ENCODE measurements at places on chromosomes 4 and X.
A peak's percentile ranks its signal among the peaks of the same experiment; 100 is the strongest.

- DNase-seq, result no peak
Measured at GRCh38 chrX:5449323-5449722, 779.3 kb downstream of the NLGN4X start.

DNA sequence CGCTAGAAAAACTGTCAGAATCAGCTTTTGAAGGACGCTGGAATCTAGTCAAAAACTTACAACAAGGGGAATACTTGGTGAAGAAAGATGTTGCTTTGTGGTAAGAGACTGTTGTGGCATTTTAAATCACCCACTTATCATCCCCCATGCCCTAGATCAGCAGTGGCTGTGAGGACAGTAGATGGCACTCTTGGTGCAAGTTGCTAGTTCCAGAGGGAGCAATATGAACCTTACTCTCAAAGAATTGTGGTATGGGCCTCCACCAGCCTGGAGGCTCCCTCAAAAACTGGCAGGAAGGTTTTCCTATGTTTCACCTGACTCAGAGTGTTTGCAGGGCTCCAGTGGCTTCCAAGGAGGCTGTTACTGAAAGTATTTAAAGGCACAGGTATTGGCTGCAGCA, 37.7 kb upstream of the SLC16A2 start:
- DNase-seq, result peak; percentile 47

DNA sequence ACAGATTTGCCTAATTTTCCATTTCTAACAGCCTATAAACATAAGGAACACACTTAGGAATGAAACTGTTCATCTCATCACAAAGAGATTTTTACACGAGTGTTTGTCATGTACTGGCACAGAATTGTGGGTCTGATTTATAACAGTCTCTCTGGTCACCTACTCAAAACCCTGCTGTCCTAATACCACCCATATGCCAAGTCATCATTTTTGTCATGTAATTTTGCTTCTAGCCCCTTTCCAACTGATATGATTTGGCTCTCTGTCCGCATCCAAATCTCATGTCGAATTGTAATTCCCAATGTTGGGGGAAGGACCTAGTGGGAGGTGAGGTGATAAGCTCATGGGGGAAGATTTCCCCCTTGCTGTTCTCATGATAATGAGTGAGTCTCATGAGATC, 284.1 kb upstream of the SLITRK2 start:
- no peak for DNase-seq

- DNase-seq, result no peak
Measured at GRCh38 chr4:81512001-81512756, 40.5 kb upstream of the RASGEF1B start.

DNA sequence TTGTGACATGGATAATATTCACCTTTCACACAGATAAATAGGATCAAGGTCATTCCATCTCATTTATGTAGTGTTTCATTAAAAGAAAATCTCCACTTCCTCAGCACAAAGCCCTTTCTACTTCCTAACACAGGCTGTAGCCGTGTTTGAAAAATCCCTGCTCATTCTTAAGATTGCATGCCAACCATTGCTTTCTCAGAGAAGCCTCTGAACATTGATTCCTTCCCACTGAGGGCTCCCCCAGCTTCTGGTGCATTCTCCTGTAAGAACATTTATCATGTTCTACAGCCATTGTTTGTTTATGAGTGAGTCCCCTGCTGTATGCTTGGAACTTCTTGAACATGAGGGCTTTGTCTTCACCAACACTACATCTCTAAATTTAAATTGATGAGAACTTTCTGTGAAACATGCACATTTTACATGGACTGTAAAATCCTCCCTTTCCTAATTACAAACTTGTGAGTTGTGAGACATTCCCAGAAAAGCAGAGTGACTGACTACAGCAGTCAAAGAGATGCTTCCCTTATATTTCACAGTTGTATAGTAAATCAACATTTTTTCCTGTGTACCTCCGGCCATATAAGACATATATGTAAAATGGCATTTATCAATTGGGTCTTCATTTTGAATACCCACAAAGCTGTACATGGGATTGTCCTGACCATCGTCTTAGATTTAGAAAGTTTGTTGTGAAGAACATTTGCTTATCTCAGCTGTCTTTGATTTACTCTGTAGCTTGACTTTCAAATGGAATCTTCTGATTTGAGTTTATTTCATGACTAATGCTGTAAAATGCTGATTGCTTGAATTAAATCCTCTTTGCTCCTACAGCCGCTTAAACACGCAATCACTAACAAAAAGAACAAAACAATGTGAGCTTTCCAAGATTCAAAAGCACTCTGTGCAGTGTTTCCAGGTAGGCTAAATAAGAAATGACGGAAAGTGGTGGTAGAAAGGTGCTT, 600.5 kb upstream of the SLIT2 start:
- DNase-seq, result no peak

- no peak for DNase-seq
Measured at GRCh38 chr4:104616401-104616820, 121.7 kb upstream of the CXXC4 start.

GRCh38 chr4:158714937-158715336, 8.3 kb downstream of the PPID start:
- peak; percentile 79 for DNase-seq

- DNase-seq, result peak; percentile 87
Measured at GRCh38 chrX:47579537-47579936, 2.7 kb upstream of the TIMP1 start.

DNA sequence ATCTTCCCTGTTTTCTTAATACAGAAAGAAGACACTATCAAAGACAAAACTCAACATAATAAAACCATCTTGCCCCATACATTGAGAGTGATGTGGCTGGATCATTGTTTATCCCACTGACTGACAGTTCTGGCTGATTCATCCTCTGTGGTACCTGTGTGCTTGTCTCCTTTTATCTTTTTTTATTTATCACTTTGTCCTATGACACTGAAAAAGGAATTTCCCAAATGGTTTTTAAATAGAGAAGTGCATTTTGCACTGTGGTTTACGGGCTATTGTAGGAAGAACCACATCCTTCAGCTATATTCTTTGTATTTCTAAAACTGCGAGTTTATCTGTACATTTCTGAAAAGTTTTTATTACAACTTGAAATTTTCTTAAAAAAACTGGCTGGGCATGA, 15.0 kb downstream of the TTC29 start:
- DNase-seq, result no peak

- no peak for DNase-seq
Measured at GRCh38 chr4:10066206-10066605, 44.9 kb upstream of the SLC2A9 start.

GRCh38 chrX:31656013-31656412, 584.2 kb upstream of the FTHL17 start:
- no peak for DNase-seq

DNA sequence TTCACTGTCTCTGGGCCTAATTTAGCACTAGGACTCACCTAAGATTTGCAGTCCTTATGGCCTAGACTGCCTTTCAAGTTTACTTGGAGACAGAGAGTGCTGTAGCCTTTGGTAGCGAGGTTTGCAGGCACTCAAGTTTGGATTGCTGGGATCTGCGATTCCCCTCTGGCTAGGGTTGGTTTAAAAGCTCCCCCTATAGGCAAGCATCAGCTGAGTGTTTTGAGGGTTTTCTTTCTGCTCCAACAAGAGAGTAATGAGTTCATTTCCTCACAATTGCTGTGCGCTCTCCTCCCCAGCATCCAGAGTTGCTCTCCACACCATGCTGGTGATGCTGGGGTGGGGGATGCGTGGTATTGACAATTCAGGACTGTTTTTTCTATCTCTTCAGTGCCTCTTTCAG, 206.9 kb downstream of the GLUD2 start:
- no peak for DNase-seq

- DNase-seq, result peak; percentile 33
Measured at GRCh38 chr4:82381661-82382296, 8.0 kb upstream of the HNRNPD start.

GRCh38 chr4:37964734-37965457, 4.7 kb downstream of the PTTG2 start:
- DNase-seq, result no peak

DNA sequence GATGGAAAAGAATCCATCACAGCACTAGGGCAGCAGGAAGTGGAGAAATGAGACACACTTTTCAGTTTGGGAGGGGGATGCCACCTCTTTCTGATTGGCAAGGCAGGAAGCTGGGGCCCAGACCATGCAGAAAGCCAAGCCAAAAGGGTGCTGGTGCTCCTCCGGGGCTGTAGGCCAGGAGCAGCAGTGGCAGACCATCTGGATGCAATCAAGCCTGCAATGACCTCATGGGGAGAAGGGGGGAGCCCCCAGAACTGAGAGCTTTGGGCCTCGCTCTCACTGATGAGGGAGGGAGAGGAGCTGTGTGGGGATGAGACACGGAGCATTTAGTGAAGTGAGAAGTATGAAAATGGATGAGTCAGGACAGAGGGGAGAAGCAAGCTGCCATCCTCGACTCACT, 141.3 kb upstream of the NALF2 start:
- no peak for DNase-seq

DNA sequence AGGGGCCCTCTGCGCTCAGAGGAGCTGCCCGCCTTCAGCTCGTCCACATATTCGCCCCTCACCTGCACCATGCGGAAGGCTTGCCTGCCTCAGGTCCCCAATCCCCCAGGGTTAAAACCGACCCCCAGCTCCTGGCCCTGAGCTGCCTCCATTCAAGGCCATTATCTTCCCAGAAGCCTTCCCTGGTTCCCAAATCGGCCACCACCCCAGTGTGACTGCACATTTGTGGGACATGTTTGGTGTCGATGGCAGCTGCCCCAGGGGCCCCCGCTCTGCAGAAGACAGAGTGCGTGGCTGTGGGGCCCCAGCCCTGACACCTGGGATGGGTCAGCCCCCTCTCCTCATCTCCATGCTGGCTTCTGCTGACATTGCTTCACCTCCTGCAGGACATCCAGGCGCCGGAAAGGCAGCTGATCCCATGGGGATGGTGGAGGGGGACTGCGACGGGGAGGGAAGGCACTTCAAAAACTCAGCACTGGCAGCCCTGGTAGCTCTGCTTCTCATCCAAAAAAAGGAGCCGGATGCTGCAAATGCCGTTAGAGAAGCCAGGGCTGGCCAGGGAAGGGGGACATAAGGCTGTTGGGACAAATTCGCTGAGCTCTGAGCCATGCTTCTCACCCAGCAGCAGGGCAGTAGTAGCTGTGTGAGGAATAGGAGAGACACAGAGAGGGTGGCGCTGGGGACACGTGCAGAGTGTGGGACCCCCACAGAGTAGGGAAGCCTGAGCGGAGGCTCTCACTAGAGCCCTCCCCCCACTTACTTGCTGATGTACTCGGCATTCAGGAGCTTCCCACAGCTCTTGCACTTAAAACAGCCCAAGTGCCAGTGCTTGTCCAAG, 78.5 kb downstream of the ABLIM2 start:
- DNase-seq, result no peak

DNA sequence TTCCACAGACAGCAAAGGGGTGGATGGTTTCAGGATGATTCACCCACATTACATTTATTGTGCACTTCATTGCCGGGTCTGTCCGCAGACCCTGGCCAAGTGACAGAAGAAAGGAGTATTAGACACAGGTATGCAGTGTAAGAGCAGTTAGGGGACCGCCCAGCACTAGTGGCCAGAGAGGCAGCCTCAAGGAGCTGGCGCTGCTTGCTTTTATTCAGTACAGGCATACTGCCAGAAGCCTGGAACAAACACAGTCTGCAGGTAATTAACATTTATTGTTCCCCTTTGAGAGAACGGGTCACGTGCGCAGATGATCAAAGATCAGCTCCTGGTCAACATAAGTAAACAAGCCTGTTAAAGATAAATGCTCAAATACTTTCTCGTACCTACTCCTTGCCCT, 1639.0 kb upstream of the IGFBP7 start:
- DNase-seq, result no peak

DNA sequence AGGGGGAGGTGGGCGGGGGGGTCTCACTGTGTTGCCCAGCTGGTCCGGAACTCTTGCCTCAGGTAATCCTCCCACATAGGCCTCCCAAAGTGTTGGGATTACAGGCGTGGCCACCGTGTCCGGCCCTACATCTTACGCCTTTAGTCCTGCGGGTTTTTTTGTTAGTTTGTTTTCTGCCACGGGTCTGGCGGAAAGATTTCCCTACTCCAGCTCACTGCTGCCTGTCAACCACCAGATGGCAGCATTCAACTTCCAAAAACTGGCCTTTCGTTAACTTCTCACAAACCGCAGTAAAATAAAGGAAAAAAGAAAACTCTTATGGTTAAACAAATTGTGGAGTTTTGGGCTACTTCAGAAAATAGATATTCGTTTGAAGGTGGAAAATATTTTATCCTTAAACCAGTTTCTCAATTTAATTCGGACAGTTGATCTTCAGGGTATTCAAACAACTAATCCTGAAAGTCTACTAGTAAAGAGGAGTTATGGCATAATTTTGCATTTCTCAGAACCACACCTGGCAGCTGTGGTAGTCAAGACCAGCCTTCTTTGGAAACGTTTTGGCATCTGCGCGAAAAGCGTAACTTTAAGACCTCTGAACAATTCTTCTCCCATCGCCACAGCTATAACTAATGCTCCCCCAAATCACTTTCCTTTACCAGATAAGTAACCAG, 41.1 kb downstream of the LUZP4 start:
- DNase-seq, result peak; percentile 46

DNA sequence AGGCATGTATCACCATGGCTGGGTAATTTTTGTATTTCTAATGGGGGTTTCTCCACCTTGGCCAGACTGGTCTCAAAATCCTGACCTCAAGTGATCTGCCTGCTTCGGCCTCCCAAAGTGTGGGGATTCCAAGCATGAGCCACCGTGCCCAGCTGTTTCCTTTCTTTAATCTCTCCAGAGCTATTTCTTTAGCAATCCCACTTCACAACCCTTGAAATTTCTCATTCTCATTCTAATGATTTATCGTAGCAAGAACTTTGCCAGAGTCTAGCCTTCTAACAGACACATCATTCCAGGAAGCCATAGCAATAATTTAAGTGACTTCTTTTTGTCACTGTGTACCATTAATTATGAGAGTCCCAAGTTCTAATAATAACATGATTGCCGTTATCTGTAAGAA, 68.6 kb downstream of the RXFP1 start:
- no peak for DNase-seq

DNA sequence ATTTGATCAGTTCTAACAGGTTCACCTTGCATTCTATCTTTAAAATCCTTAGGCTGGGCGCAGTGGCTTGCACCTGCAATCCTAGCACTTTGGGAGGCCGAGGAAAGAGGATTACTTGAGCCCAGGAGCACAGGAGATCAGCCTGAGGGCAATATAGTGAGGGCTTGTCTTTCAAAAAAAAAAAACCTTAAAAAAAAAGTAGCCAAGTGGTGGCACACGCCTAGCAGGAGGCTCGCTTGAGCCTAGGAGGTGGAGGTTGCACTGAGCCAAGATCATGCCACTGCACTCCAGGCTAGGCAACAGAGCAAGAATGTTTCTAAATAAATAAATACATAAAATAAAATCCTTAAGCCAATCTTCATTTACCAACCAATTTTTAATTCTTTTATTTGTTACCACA, 75.6 kb downstream of the PRSS12 start:
- DNase-seq, result no peak

DNA sequence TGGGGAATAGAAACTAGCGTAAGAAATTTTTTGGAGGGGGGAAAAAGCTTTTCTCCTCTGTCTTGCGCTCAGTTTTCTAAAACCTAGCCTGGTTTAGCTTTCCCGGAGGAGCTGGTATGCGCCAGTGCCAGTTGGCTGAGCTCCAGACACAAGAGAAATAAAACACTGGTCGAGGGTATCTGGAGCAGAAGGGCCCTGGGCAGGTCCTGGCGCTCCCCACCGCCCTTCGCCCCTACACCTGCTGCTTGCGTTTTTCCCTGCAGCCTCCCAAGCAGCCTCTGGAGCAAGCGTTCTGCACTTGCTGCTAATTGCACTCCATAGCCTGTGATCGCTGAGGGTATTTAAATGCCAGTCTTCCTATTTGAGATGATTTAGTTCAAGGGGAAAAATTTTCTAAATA, 816 bp downstream of the EREG start:
- DNase-seq, result no peak
